ENCODE measurements at places on chromosomes 2 and 18. TPM values are rescaled to one million over a fixed set of nuclear protein-coding genes. Genes with fewer than 3 reads are reported as not detected.

- no peak overlapping the region for H3K4me3 ChIP-seq
- no peaks in the 10 kb centered on the region for H3K27me3 ChIP-seq
- DNase-seq: no peak
- H3K27ac ChIP-seq: no peak overlapping the region
These were observed 73.5 kb upstream of the C2orf15 start for GRCh38 chr2:99067871-99068625.

DNA sequence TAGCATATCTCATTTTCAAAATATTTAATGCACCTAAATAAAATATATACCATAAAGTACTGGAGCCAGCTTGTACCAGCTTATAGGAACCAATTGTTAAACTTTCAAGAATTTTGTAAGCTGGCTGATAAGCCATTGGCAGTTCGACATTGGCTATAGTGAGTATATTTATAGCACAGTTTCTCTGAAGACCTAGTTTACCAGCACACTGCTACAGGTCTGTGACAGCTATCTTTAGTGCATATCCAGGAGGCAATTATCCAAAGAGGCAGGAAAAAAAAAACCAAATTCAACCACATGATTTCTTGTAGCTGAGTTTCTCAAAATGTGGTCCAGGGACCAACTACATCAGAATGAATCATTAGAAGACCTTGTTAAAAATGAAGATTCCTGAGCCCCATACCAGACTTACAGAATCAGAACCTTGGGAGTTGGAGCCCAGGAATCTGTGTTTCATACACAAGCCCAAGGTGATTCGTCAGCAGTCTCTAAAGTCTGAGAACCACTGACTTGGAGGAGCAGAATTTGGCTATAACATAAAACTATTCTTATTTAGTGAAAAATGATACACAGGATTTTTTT, 279.0 kb upstream of the NRP2 start:
- H3K27me3 ChIP-seq: no peaks in the 10 kb centered on the region
- no peak overlapping the region for H3K27ac ChIP-seq
- no peak for DNase-seq

- no peaks in the 10 kb centered on the region for H3K27me3 ChIP-seq
- H3K36me3 ChIP-seq: no peaks in the 10 kb centered on the region
- H3K27ac ChIP-seq: no peak overlapping the region
- no peaks in the 10 kb centered on the region for H3K4me1 ChIP-seq
- no peak for DNase-seq
- no peak overlapping the region for H3K4me3 ChIP-seq
These were observed 233.7 kb upstream of the CWC22 start for GRCh38 chr2:180240774-180241173.

- H3K27ac ChIP-seq: no peak overlapping the region
- no peaks in the 10 kb centered on the region for H3K27me3 ChIP-seq
- DNase-seq: no peak
- H3K4me1 ChIP-seq: no peaks in the 10 kb centered on the region
- H3K36me3 ChIP-seq: no peaks in the 10 kb centered on the region
These were observed 140.8 kb upstream of the SLC1A4 start for GRCh38 chr2:64848363-64848762.

DNA sequence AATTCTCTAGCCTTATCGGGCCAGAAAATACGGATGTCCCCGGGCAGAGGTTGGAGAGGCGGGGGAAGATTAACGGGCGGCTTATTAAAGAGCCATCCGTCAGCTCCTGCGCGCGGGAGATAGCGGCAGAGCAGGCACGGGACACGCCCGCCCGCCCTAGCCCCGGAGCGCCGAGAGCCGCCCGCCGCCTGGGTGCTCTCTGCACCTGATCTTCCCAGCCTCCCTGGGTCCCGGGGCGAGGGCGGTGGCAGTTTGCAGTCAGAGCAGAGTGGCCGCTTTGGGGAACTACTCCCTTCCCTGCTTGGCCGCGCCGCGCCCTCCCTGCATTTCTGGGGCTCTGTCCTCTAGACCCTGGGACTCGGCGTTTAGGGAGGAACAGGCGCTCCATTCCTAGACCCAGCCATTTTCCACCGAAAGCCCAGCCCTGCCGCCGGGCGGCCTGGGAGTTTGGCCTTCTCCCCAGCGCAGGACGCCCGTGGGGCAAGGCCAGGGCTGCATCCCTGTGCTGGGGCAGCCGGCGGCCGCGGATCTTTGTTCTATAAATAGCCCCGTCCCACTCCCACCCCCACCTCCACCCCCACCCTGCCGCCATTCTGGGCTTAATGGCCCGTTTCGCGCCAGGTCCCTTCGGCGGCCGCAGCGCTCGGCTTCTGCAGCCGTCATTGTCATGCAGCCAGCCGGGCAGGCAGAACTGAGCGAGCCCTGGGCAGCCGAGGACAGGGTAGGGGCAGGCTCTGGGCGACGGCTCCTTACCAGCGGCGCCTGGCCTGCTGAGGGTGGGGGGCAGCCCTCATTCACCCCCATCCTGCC, 6.6 kb downstream of the GAD1 start:
- H3K27me3 ChIP-seq: peaks cover 18% of the 10 kb centered on the region
- H3K27ac ChIP-seq: peak overlapping the region; percentile 37
- no peak overlapping the region for H3K4me3 ChIP-seq

GRCh38 chr18:56891116-56891515, 240.0 kb downstream of the WDR7 start:
- no peak overlapping the region for H3K4me3 ChIP-seq
- no peaks in the 10 kb centered on the region for H3K36me3 ChIP-seq
- no peaks in the 10 kb centered on the region for H3K27me3 ChIP-seq
- no peak overlapping the region for H3K27ac ChIP-seq
- no peak for DNase-seq

GRCh38 chr2:105893011-105893995, 148.6 kb downstream of the NCK2 start:
- no peak overlapping the region for H3K4me3 ChIP-seq
- no peaks in the 10 kb centered on the region for H3K36me3 ChIP-seq
- no peak for DNase-seq
- H3K4me1 ChIP-seq: peaks cover 5% of the 10 kb centered on the region
- no peaks in the 10 kb centered on the region for H3K27me3 ChIP-seq

- DNase-seq: no peak
- no peaks in the 10 kb centered on the region for H3K36me3 ChIP-seq
- no peak overlapping the region for H3K4me3 ChIP-seq
These were observed 31.0 kb upstream of the GALR1 start for GRCh38 chr18:77218642-77219041.

DNA sequence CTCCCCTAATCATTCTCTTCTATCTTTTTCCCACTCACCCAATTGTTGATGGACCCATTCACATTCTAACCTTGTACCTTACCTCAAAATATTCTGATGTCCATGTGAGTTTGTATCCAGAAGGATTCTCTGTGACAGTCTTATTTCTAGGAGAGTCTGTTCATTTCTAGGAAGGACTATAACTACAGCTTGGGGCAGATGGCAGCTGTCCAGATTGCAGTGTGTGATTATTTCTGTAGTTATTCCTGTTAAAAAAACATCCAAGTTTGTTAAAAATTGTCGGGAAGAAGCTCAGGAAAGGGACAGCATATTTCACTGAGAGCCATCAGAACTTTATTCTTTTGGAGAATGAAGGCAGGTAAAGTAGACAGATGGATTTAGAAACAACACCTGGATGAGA, 142.6 kb downstream of the RAPGEF4 start:
- no peaks in the 10 kb centered on the region for H3K36me3 ChIP-seq
- no peaks in the 10 kb centered on the region for H3K27me3 ChIP-seq
- H3K27ac ChIP-seq: no peak overlapping the region
- no peak overlapping the region for H3K4me3 ChIP-seq
- DNase-seq: peak; percentile 28

DNA sequence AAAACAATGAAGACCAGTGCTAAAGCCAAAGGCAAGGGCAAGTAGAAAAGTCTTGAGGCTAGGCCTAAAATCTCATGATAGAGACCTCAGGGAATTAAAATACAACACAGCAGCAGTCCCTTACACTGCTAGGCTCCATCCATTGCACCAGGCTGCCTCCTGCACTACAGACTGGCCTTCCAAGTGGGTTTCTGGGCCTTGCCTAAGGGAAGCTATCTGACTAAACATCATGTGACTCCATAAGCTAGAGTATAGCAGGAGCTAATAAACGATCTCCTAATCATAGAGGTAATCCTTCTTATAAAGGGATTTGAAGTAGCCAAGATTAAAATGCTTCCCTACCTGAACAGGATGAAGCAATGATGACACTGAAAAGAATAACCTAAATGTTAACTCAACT, 77.6 kb upstream of the NFU1 start:
- peaks cover 64% of the 10 kb centered on the region for H3K36me3 ChIP-seq
- no peak overlapping the region for H3K4me3 ChIP-seq
- DNase-seq: no peak
- H3K27me3 ChIP-seq: no peaks in the 10 kb centered on the region
- peaks cover 6% of the 10 kb centered on the region for H3K4me1 ChIP-seq

GRCh38 chr2:199570934-199571333, 113.2 kb upstream of the SATB2 start:
- no peak for DNase-seq
- no peaks in the 10 kb centered on the region for H3K4me1 ChIP-seq
- H3K4me3 ChIP-seq: no peak overlapping the region
- H3K27ac ChIP-seq: no peak overlapping the region

- H3K27ac ChIP-seq: no peak overlapping the region
- DNase-seq: no peak
- H3K4me1 ChIP-seq: no peaks in the 10 kb centered on the region
- H3K36me3 ChIP-seq: no peaks in the 10 kb centered on the region
- H3K27me3 ChIP-seq: no peaks in the 10 kb centered on the region
These were observed 137.9 kb downstream of the SLC4A3 start for GRCh38 chr2:219765231-219765911.

The NETO1 gene
- 0.50 TPM for total RNA-seq

The CRACDL gene
- total RNA-seq: 2.0 TPM

The C1GALT1C1L gene
- 1.9 TPM for total RNA-seq

The HOXD10 gene
- total RNA-seq: not detected

The IL36G gene
- not detected for total RNA-seq

The CPS1 gene
- 1.7 TPM for total RNA-seq

The BUB1 gene
- 1.1 TPM for total RNA-seq
